Upper lobe of right lung (tissue), 1 donor: ENCODE measurements at places on chromosomes 3 and 15.
A peak's percentile ranks its signal among the peaks of the same experiment; 100 is the strongest.

DNA sequence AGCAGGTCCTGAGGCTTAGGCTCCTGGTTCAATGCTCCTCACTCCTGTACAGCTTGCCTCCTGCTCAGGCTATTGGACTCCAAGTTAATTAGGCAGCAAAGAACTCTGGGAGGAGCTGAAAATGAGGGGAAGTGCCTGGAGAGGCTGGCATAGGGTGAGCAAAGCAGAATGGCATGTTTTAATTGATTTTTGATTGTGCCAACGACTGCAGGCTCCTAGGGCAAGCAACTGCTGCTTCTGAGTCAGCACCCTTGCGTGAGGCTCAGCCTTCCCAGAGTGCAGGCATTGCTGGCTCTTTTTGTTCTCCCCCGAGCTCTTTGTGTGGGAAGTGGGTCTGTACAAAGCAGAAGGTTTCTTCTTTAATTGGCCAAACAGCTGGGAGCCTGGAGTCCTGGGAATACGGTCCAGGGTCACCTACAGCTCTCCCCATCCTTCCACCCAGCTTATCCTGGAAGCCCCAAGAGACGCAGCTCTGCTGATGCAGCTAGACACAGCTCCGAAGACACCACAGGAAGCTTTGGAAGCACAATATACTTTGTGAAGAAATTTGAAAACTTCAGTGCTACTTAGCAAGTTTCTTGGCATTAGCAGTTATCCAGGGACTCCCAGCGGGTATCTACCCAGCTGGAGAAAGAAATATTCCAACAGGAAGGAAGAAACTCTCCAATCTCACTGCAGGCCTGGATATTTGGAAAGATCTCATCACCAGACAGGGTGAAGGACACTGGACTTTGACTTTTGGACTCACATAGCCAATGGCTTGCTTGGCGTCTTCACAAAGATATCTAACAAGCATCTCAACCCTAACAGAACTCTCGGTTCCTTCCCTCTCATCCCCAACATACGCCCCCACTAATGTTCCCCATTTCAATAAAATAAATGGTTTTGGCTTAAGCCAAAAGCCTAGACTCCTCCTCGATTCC is 76.8 kb downstream of the BDH1 start:
- no peaks in the 10 kb centered on the region for H3K4me1 ChIP-seq
- no peak for DNase-seq
- H3K27me3 ChIP-seq, result peaks cover 3% of the 10 kb centered on the region
- H3K36me3 ChIP-seq, result no peaks in the 10 kb centered on the region

DNA sequence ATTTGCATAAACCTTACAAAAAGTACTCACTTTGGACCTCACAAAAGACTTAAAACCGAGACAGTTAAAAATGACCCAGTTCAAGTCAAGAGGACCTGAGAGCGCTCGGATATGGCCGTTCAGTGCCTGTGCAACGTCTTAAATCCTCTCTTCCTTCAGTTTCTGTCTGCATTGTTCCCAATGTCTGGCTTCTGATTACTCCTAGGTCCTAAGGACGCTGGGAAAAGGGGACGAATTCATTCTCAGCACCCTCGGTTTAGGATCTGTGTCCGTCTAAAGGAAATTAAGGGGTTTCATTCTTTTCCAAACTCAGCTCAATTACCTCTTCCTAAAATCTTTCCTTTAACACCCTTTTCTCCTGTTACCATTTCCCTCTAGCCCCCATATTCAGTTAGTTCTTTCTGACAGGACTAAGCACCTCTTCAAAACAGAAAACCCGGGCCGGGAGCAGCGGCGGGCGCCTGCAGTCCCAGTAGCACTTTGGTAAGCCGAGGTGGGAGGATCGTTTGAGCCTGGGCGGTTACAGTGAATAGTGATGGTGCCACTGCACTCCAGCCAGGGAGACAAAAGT is 970 bp downstream of the DPPA4 start:
- DNase-seq, result no peak
- H3K27ac ChIP-seq, result no peak overlapping the region
- peak overlapping the region; percentile 38 for H3K4me3 ChIP-seq
- no peaks in the 10 kb centered on the region for H3K4me1 ChIP-seq
- H3K27me3 ChIP-seq, result peaks cover 18% of the 10 kb centered on the region
- H3K36me3 ChIP-seq, result no peaks in the 10 kb centered on the region

DNA sequence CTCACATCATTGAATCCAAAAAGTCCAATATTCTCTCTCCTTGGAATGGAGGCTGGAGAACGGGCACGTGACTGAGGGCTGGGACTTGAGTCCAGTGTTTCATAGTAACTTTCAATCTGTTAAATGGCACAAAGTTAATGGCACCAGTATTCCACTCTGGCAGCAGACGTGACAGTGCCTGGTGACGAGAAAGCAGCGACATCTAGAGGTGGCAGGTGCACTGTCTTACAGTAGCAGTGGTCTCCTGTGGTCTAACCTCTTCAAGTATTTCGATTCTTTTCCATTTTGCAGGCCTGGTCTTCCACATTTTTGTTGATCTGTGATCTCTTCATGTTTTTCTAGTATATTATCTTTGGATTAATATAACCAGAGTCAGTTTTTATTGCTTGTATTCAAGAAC is 107.1 kb downstream of the OXSM start:
- no peak for DNase-seq
- H3K4me1 ChIP-seq, result no peaks in the 10 kb centered on the region
- no peaks in the 10 kb centered on the region for H3K27me3 ChIP-seq
- H3K36me3 ChIP-seq, result no peaks in the 10 kb centered on the region
- no peak overlapping the region for H3K4me3 ChIP-seq

- no peaks in the 10 kb centered on the region for H3K4me1 ChIP-seq
- no peaks in the 10 kb centered on the region for H3K36me3 ChIP-seq
- H3K27me3 ChIP-seq, result no peaks in the 10 kb centered on the region
- no peak overlapping the region for H3K27ac ChIP-seq
Measured at GRCh38 chr3:140068494-140069017, 133.6 kb downstream of the CLSTN2 start.

DNA sequence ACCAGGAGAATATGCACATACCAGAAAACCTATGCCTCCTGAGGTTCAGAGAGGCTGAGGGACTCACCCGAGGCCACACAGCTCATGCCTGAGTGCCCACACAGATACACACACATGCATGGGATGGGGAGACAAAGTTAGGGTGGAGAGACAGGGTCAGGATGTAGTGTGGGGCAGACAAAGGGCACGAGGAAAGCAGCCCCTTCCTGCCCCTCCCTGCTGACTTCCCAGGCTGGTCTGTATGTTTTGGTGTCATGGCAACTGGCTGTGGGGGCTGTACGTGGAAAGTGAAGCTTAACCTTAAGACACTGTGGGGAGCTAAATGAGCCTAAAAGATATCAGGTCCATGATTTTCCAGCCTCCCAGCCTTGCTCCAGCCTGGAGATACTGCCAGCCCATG is 57.8 kb downstream of the EPHB3 start:
- H3K4me1 ChIP-seq, result peaks cover 9% of the 10 kb centered on the region
- H3K27me3 ChIP-seq, result no peaks in the 10 kb centered on the region

- H3K4me3 ChIP-seq, result peak overlapping the region; percentile 76
- H3K4me1 ChIP-seq, result peaks cover 4% of the 10 kb centered on the region
- peaks cover 4% of the 10 kb centered on the region for H3K27me3 ChIP-seq
- DNase-seq, result no peak
- peak overlapping the region; percentile 85 for H3K27ac ChIP-seq
Measured at GRCh38 chr15:37098468-37099318, 1.7 kb downstream of the MEIS2 start.

DNA sequence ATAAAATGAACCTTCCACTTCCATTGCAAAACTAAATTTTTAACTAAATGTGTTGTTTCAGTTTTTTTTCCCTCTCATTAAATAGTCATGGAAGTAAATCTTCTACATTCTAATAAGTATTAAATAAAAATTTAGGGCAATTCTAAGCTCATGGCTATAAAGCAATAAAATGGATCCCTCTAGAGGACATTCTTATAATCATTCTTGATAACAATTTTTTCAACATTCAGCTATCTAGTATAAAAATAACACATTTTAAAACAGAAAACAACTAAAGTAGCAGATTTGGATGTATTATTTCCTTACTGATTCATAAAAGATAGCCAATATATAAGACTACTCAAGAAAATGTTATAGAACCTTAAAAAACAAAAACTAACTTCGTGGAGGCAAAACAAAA is 393.1 kb downstream of the PLOD2 start:
- DNase-seq, result no peak
- H3K4me3 ChIP-seq, result no peak overlapping the region
- no peaks in the 10 kb centered on the region for H3K4me1 ChIP-seq
- no peaks in the 10 kb centered on the region for H3K36me3 ChIP-seq

DNA sequence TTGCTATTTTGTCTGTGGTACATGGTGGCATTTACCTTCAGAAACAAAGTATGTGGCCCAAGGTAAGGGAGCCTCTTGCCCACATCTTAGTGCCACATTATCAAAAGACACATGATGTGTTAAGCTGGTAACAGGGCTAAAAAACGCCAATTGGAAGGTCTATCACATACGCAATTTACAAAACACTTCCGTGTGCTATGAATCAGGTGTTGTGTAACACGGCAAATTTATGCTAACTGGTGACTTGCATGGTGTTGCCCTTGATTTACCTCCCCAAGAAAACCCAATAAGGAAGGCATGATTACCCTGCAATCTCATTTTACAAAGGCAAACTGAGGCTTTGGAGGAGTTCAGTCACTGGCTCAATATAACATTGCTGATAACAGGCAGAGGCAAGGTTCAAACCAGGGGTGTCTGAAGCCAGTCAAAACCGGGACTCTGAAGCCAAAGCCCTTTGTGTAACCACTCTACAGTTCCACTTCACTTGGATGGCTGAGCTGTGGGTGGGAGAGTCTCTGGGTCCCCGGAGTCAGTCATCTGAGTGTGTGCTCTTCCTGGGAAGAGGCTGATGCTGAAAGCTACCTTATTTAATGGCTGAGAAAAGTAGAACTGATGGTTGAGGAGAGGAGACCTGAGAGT is 103.9 kb upstream of the BCL6 start:
- no peaks in the 10 kb centered on the region for H3K4me1 ChIP-seq
- H3K4me3 ChIP-seq, result no peak overlapping the region
- H3K36me3 ChIP-seq, result no peaks in the 10 kb centered on the region

- H3K36me3 ChIP-seq, result no peaks in the 10 kb centered on the region
- H3K27ac ChIP-seq, result no peak overlapping the region
- H3K4me1 ChIP-seq, result no peaks in the 10 kb centered on the region
- H3K4me3 ChIP-seq, result no peak overlapping the region
- DNase-seq, result no peak
Measured at GRCh38 chr3:82002986-82003642, 241.7 kb upstream of the GBE1 start.
